A549 treated with Hydrocortisone at 1 μM for 4 hours (cell line): ENCODE measurements at places on chromosomes 6 and 20. TPM values are rescaled to one million over a fixed set of nuclear protein-coding genes. Genes with fewer than 3 reads are reported as not detected.

The HLA-B gene
- 24.9 to 35.0 TPM (median 28.2 TPM) in 5 replicates for total RNA-seq

The RPS6KA2 gene
- 0.07 to 0.38 TPM (median 0.21 TPM) in 5 replicates for total RNA-seq

The TMEM74B gene
- total RNA-seq = 2.5 to 4.5 TPM (median 3.4 TPM) in 5 replicates

The COL19A1 gene
- total RNA-seq = not detected in 5 replicates

The BPIFB3 gene
- not detected in 5 replicates for total RNA-seq

The CNBD2 gene
- 6.1 to 7.0 TPM (median 6.3 TPM) in 5 replicates for total RNA-seq

The ZNF391 gene
- 0.07 to 0.29 TPM (median 0.16 TPM) in 5 replicates for total RNA-seq

The EEF1E1 gene
- total RNA-seq = 52.0 to 74.9 TPM (median 57.5 TPM) in 5 replicates

The SIRPD gene
- not detected in 5 replicates for total RNA-seq

The TRAM2 gene
- total RNA-seq = 29.5 to 48.0 TPM (median 38.8 TPM) in 5 replicates

The OR2H1 gene
- total RNA-seq = not detected in 5 replicates
